Panc1 (cell line): ENCODE measurements at places on chromosomes 13 and 19.

- H3K4me1 ChIP-seq, result peaks cover 7% of the 10 kb centered on the region; the same call in 1 of the 2 replicates
- no peak overlapping the region for H3K27ac ChIP-seq
- no peak for DNase-seq
- no peaks in the 10 kb centered on the region for H3K27me3 ChIP-seq
Measured at GRCh38 chr19:294946-295686, 3.9 kb upstream of the PLPP2 start.

GRCh38 chr13:53041968-53042516, 13.4 kb downstream of the OLFM4 start:
- DNase-seq, result no peak
- H3K36me3 ChIP-seq, result no peaks in the 10 kb centered on the region
- H3K4me1 ChIP-seq, result no peaks in the 10 kb centered on the region
- H3K4me3 ChIP-seq, result no peak overlapping the region
- no peaks in the 10 kb centered on the region for H3K27me3 ChIP-seq
- H3K27ac ChIP-seq, result no peak overlapping the region

GRCh38 chr13:48318821-48319511, 15.4 kb downstream of the RB1 start:
- H3K4me3 ChIP-seq, result no peak overlapping the region
- no peak overlapping the region for H3K27ac ChIP-seq
- no peak for DNase-seq
- H3K4me1 ChIP-seq, result no peaks in the 10 kb centered on the region
- H3K27me3 ChIP-seq, result no peaks in the 10 kb centered on the region

DNA sequence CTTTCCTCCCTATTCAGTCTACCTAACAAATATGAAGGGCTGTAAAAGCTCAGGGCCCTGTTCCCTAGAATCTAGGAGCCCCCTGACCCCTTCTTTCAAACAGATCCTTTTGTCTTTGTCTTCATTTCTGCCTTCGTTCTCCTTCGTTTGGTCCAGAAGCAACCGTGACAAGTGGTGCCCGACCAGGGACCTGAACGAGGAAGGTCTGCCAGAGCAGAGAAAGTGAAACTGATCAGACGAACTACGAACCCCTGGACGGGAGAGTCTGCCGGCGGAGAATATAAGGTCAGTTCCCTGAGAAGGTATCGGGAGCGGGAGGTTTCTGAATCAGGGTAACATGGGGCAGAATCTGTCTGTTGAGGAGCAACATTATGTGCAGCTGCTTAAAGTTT, 751 bp downstream of the ERVK3-1 start:
- peaks cover 35% of the 10 kb centered on the region for H3K36me3 ChIP-seq
- DNase-seq, result no peak
- H3K4me1 ChIP-seq, result peaks cover 14% of the 10 kb centered on the region
- H3K27me3 ChIP-seq, result no peaks in the 10 kb centered on the region

GRCh38 chr19:16721051-16721450, 1.4 kb downstream of the NWD1 start:
- DNase-seq, result no peak
- peaks cover 11% of the 10 kb centered on the region for H3K4me1 ChIP-seq
- no peaks in the 10 kb centered on the region for H3K27me3 ChIP-seq
- no peaks in the 10 kb centered on the region for H3K36me3 ChIP-seq
- peak overlapping the region; percentile 5; the same call in 1 of the 2 replicates for H3K27ac ChIP-seq

- no peak overlapping the region for H3K4me3 ChIP-seq
- H3K27me3 ChIP-seq, result peaks cover 3% of the 10 kb centered on the region; the same call in 1 of the 2 replicates
- no peaks in the 10 kb centered on the region for H3K4me1 ChIP-seq
- H3K36me3 ChIP-seq, result no peaks in the 10 kb centered on the region
Measured at GRCh38 chr19:51737924-51738323, 13.8 kb downstream of the FPR1 start.

GRCh38 chr13:21516805-21517204, 57.7 kb upstream of the ZDHHC20 start:
- H3K27me3 ChIP-seq, result no peaks in the 10 kb centered on the region
- H3K4me3 ChIP-seq, result no peak overlapping the region
- no peak for DNase-seq
- no peak overlapping the region for H3K27ac ChIP-seq

- H3K36me3 ChIP-seq, result no peaks in the 10 kb centered on the region
- no peak overlapping the region for H3K27ac ChIP-seq
- H3K27me3 ChIP-seq, result no peaks in the 10 kb centered on the region
- H3K4me1 ChIP-seq, result no peaks in the 10 kb centered on the region
Measured at GRCh38 chr13:105908586-105908985, 626.9 kb downstream of the EFNB2 start.

DNA sequence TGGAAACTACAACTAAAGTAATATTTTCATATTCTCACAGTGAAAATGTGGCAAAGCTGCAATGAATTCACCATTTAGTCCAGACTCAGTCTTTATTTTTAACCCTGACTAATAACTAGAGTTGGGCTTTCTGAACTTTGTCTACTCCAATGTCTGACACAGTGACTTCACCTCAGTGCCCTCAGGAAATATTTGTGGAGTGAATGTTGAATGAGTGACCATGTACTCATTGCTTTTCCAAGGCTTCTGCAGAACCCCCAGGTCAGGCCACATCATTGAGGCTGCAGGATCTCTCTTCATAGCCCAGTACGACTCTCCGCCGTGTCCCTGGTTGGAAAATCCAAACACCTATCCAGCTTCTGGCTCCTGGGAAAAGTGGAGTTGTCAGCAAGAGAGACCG, 1.8 kb downstream of the ZNF175 start:
- H3K4me3 ChIP-seq, result no peak overlapping the region
- no peak for DNase-seq
- peaks cover 3% of the 10 kb centered on the region for H3K36me3 ChIP-seq
- H3K27ac ChIP-seq, result no peak overlapping the region
- H3K27me3 ChIP-seq, result 0 out of 2 replicates have a peak, but pooled peaks cover 5% of the 10 kb centered on the region

- peaks cover 6% of the 10 kb centered on the region for H3K4me1 ChIP-seq
- H3K36me3 ChIP-seq, result no peaks in the 10 kb centered on the region
Measured at GRCh38 chr19:14081797-14082674, 3.5 kb downstream of the C19orf67 start.

DNA sequence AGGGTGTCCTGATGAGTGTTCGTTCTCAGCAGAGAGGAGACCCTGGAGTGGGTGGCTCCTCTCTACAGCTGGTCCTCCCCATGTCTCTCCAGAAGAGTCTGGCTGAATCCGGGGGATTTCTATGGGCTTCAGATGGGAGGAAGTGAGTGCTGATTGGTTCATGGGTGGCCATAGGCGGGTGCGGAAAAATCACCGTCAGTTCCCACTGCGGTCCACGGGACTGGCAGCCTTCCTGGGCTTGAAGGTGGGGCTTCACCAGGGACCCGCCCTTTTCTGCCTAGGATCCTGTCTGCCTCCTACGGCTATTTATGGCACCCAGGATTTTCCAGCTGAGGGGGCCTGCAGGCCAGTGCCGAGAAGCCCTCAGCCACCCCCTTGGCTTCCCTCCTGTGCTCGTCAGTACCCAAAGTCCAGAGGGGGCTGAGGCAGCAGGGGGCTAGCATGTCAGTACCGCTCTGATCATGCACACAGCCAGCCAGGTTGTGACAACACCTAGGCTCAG, 18.4 kb downstream of the CPB2 start:
- DNase-seq, result no peak
- H3K27ac ChIP-seq, result no peak overlapping the region
- no peaks in the 10 kb centered on the region for H3K36me3 ChIP-seq
- H3K27me3 ChIP-seq, result no peaks in the 10 kb centered on the region; the same call in 1 of the 2 replicates
- no peaks in the 10 kb centered on the region for H3K4me1 ChIP-seq
- H3K4me3 ChIP-seq, result 0 out of 2 replicates have a peak overlapping the region, but pooled peaks have one; percentile 9
